ENCODE measurements at places on chromosomes 1 and 21.

DNA sequence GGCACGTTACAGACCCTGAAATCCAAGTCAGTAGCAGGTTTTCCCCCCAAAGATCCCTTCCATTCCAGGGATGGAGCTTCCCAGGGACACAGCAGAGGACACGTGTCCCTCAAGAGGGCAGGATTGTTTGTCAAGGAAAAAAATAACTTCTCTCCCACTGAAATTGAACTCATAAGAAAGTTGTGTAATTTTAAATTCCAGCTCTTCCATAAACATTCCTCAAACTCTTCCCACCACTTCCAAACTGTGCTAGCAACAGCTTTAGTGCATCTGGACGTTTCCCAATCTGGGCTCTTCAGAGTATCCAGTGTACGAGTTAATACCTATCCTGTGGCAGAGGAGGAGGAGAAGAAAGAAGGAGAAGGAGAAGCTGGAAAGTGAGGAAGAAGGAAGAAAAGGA lies 79.6 kb downstream of the PSMG1 start:
- no peak for DNase-seq

- no peak for DNase-seq
Observed at GRCh38 chr1:29460041-29460610, 223.8 kb downstream of the PTPRU start.

GRCh38 chr1:145696630-145696960 lies 10.6 kb downstream of the PDZK1 start:
- no peak for DNase-seq

DNA sequence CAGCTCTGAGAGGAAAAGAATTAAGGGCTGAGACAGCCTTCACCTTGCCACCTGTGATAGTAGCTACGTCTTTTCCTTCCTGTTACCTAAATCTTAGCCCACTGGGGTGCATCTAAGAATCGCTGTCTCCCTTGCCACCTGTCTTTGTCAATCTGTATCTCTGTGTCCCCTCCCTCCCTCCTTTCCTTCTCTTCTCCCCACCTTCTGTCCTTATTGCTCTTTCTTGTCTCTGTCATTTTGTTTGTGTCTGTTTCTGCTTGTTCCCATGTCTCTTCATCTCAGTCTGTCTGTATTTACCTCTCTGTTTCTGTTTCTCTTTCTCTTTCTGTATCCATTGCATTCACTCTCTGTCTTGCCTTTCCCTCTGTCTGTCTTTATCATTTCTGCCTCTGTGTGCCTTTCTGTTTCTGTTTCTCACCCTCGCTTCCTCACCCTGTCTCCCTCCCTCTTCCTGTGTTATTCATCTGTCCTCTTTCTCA lies 30.2 kb downstream of the SLC22A15 start:
- DNase-seq = no peak

DNA sequence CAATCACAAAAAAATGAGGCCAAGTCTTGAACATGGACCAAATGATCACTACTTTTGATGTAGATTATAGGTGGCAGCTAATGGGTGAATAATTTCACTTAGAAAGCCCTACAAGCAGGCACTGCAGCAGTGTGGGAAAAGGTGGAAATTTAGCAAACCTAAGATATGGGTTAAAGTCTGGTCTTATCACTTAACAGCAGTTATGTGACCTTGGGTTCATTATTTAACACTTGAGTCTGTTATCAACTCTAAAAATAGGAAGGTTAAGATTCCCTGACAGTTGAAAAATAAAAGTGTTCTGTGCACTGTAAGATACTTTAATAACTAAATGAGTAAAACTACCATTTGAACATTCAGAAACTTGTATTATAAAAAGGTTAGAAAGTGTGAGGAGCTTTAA lies 47.5 kb downstream of the SSX2IP start:
- no peak for DNase-seq

- peak; percentile 46 for DNase-seq
Observed at GRCh38 chr1:65756616-65757015, 36.1 kb upstream of the PDE4B start.

DNA sequence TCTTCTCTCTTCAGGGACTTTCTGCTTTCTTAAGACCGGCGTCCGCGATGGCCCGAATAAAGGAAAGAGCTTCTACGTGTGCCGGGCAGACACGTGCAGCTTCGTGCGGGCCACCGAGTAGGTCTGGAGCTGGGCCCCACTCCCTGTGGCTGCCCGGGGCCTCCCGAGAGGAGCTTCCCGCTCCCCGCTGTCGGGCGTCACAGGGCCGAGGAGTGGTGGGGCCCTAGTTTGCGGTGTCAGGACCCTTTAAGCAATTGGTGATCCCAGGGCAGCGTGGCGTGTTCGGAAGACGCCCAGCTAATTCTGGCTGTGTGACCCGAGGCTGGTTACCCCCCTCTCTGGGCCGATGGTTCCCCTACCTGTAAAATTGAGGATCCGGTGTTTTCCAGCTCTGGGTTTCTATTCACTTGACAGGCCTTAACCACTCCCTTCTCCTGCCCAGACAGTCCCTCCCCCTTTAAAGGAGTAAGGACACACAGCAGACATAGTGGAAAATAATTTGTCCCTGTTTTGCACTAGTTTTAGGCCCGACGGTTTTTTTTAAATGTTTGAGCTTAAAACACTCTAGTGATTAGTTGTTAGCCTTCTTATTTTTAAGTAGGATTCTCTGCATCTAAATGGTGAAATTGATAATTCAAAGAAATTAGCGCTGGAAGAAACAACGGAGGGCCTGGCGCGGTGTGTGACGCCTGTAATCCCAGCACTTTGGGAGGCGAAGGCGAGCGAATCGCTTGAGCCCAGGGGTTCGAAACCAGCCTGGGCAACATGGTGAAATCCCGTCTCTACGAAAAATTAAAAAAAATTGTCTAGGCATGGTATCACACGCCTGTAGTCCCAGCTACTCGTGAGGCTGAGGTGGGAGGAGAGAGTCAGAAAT lies 553 bp downstream of the TTF2 start:
- DNase-seq = no peak

DNA sequence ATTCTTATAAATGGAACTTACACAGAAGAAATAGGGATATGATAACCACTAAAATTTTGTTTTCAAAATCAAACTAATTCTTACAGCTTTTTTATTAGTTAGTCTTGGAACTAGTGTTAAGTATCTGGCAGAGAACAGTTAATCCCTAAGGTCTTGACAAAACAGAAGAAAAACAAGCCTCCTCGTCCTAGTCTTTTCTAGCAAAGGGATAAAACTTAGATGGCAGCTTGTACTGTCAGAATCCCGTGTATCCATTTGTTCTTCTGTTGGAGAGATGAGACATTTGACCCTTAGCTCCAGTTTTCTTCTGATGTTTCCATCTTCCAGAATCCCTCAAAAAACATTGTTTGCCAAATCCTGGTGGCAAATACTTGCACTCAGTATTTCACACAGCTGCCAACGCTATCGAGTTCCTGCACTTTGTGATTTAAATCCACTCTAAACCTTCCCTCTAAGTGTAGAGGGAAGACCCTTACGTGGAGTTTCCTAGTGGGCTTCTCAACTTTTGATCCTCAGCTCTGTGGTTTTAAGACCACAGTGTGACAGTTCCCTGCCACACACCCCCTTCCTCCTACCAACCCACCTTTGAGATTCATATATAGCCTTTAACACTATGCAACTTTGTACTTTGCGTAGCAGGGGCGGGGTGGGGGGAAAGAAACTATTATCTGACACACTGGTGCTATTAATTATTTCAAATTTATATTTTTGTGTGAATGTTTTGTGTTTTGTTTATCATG lies 42.3 kb upstream of the LAMC2 start:
- DNase-seq = no peak

DNA sequence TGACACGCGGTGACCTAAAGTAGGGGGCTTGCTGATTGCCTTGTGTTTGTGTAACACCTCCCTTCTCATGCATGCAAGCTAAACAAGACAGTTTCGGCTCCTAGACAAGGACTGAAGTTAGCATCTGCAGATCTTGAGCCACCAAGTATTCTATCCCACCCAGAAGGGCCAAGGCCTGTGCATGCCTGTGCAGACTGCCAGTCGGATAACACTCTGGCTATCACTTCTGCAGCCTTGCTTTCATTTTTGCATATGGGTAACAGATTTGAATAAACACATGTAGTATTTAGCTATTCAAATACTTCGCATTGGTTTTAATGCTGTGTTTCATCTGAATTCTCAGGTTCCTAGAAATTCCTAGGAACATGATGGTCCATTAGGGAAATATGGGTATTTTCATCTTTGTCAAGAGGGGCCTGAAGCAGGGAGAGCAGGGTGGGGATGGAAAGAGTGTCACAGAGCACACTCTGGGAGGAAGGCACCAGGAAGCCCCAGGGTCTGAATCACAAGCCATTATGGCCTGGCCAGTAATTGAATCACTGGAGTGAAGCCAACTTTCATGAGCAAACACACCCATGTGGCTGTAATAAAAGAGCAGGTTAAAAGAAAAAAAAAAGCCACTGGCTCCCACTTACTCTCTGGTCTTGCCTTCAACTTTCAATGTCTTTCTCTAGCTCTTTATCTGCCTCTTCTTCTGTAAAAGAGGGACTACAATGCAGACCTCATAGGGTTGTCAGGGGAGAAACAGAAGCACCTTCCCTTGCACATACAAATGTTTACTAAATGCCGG lies 28.3 kb downstream of the GADD45A start:
- no peak for DNase-seq

- DNase-seq = no peak
Observed at GRCh38 chr1:7845761-7846160, 7.1 kb downstream of the UTS2 start.

- no peak for DNase-seq
Observed at GRCh38 chr1:179810367-179810715, 67.2 kb downstream of the FAM163A start.

GRCh38 chr1:202162047-202162417 lies 1.6 kb upstream of the PTPN7 start:
- DNase-seq = no peak

DNA sequence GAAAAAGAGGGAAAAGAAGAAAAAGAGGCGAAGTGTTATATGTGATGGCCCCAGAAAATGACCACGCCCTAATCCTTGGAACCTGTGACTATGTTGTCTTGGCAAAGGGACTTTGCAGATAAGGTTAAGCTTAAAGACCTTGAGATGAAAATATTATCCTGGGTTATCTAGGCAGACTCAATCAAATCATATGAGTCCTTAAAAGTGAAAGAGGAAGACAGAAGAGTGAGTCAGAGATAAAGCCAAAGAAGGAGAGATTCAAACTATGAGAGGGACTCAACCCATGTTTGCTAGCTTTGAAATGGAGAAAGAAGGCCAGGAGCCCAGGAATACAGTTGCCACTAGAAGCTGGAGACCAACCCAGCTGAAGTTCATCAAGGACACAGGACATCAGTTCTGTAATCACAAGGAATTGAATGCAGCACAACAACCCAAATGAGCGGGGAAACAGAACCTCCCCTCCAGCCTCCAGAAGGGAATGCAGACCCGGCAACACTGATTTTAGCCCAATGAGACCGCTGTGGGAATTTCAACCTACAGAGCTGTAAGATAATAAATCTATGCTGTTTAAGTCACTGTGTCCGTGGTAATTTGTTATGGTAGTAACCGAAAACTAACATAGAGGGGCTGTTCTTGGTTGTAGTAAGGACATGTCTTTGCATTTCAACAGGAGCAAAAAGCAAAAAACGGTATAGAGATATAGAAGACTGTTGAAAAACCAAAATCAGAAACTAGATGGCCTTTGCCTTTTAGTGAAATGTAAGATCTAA lies 4.2 kb upstream of the RGS8 start:
- DNase-seq = no peak

DNA sequence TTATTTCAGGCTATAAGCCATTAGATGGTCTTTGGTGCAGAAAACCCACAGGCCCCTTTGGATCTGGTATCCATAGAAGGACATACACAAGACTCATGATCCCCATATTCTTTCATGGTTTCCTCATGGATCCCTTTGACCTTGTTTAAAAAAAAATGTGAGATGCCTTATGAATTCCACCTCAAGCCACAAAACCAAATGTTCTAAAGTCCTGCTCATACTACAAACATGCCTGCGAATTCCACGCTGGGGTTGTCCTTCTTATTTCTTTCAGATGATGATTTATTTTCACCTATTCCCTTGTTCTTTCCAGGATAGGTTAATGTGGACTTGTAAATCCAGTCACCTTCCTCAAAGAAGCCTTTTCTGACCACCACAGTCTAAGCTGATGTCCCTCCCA lies 256.9 kb upstream of the DPYD start:
- DNase-seq = no peak

- DNase-seq = no peak
Observed at GRCh38 chr1:70487910-70488665, 77.0 kb downstream of the CTH start.

- DNase-seq = no peak
Observed at GRCh38 chr21:19510057-19510456, 1106.5 kb upstream of the TMPRSS15 start.

DNA sequence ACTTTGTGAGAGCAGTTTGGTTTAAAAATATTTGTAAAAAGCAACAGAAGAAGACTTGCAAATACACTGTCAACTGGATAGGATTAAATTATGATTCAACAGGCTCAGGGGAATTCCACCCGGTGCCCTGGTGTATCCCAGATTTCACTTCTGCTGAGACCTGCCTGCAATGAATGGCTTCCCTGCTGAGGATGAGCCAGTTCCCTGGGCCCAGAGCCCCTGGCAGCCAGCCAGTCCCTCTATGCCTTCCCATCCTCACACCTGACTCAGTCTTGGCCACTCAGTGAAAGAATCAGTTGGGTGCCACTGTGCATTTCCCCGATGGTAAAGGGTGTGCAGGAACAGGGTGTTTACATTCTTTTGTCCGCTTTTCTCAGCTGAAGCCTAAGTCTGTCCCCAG lies 64.4 kb downstream of the KCTD3 start:
- no peak for DNase-seq

DNA sequence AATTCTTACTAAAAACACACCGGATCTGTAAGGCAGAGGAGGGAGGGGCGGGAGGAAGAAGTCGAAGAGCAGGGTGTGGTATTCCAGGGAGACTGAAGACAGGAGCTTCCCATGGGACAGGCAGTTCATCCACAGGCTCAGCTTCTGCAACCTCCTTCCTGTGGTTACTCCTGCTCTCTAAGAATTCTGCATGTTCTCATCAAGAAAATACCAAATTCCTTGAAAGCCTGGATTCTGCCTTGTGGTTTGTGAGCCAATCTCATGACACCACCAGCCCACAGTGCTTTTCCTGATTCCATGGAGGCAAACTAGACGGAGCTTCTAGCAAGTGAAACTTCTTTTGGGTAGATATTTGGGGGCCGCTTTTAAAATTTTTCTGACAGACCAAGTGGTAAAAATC lies 1.1 kb upstream of the ST6GALNAC3 start:
- DNase-seq = no peak

DNA sequence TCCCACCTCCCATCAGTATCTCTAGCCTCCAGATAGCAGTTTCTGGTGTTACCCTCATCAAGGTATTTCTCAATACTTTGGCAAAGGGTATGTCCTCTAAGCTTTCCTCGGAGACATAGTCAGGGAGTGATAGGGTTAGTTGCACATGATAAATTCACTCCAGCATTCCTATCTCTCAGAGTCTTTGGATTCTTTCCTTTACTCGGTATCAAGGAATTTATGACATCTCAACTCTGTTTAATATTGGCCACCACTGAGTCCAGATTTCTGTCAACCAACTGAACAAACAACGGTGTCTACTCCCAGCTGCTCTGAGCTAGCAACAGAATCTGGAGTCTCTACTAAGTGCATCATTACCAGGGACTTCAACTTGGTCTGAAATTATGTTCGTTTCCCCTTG lies 233.4 kb downstream of the TM2D1 start:
- DNase-seq = no peak

All from muscle of arm (tissue), 14 donors.